NCI-H526 treated with DMSO at 0.1 percent for 48 hours (cell line): ENCODE measurements at places on chromosomes 12 and 14.

DNA sequence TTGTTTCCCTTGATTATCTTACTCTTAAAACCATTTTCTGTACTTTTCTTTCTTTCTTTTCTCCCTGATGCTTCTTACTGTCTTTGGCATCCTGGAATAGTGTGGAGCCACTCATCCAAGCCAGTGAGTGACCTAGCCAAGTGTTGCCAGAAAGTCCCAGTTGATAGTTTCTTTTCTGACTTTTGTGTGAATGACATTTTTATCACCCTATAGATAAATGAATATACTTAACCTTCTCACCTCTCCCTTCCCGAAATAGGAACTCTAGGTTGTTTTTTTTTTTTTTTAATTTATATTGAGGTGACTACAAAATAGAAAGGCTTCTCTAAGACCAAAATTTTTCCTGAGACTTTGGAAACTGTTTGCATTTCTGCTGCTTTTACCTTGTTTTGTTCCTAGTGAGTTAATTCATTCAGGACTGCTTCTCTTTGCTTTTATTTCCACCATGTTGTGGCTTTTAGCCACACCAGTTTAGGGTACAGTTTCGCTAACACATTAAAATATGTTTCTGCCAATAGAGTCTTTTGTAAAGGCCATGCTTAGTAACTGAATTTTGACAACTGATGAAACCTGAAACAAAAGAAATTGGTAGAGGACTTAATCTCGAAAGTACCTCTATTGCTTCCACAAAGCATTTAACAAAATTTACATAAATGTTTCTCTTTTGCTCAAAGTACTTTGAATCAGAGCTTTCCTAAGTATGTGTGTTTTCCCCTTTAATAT, 194.6 kb downstream of the ERC1 start:
- DNase-seq, result no peak

DNA sequence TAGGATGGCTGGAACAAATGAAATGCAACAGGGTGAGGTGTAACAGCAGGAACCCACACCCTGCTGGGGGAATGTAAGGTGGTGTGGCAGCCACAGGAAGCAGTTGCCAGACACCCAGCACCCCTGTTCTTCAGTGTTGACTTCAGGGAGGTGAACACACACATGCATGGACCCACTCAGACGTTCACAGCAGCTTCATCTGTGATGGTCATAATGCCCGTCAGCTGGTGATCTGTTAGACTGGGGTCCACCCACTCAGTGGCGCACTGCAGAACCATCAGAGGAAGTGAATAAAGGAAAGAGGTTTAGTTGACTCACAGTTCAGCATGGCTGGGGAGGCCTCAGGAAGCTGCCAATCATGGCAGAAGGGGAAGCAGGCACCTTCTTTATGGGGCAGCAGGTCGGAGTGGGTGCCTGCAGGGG, 22.7 kb upstream of the TEX22 start:
- no peak for DNase-seq

DNA sequence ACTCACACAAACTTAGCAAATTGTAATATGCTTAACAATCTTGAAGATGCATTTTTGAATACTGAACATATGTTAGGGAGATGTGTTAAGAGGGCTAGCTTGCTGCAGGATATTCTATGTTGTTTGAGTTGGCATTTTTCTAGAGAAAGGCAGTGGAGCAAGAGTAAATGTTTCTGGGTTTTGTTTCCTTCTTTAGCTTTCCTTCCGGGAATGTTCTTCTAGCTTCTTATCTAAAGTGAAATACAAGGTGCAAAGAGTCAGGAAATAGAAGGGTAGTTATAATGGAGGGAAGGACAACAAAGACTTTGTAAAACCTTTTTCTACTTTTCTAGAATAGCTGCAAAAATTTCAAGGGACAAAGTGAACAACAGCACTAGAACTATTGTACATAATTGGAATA, 77.6 kb upstream of the KCNH3 start:
- no peak for DNase-seq

DNA sequence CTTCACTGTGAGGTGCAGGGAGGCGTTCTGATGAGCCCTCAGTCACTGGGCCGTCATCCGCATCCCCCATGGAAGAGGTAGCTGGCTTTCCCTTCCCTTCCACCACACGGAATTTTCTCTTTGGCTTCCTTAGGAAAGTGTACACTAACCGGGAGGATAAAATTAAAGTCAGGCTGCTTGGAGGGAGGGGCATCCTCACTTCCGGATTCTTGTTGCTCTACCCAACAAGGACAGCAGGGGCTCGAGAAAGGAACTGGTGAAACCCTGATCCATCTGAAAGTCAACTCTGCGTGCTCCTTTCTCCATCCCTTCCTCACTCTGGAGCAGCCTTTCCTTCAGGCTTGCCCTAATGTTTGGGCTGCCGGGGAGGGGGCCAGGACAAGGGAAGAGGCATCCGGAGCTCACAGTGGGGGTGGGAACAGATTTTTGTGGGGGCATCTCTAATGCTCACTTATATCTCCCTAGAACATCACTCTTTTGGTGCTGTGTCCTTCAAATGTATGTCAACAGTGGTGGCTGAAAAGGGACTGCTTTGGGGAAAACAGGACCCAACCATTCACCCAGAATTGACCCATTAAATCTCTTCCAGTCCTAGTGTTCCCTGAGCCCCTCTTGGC, 101.4 kb upstream of the FKBP4 start:
- DNase-seq, result no peak

GRCh38 chr12:124780336-124780735, 83.3 kb downstream of the SCARB1 start:
- DNase-seq, result no peak

- DNase-seq, result peak; percentile 54
These were observed 230.5 kb downstream of the SLC25A21 start for GRCh38 chr14:36941783-36942521.

GRCh38 chr12:5923043-5923605, 21.9 kb downstream of the ANO2 start:
- DNase-seq, result no peak

- DNase-seq, result no peak
These were observed 31.7 kb downstream of the DHRS7 start for GRCh38 chr14:60133487-60133886.

GRCh38 chr14:106605548-106606448, 1079.4 kb downstream of the TMEM121 start:
- DNase-seq, result peak; percentile 67

DNA sequence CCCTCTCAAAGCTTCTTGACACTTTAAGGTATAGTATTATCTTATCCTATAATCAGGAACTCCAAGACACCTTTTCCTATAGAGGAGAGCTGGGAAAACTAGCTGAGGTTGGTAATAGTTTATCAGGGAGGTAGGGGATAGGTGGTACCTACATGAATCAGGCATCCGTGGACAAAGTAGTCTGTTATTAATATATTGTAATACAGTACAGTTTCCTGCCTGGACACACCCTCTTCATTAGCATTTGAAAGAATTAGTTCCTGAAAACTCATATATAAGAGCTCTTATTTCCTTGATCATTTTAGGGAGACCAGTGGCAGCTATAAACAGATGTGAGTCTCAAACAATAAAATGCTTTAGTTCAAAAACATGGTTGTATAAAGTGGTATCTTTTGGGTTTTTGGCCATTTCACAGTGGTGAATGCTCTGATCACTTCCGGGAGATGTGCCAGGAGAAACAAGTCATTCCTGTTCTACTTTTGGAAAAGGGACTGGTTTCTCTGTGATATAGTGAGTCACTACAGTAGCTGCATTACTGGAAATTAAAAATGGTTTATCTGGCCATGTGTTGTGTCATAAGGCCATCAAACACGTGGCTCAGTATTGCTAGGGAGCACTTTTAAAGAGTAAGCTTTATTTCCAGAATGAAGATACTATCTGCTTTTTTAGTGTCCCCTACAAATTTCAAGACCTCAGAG, 98.1 kb downstream of the KLRB1 start:
- DNase-seq, result no peak

- no peak for DNase-seq
These were observed 41.5 kb downstream of the SNAPC1 start for GRCh38 chr14:61803755-61804154.

DNA sequence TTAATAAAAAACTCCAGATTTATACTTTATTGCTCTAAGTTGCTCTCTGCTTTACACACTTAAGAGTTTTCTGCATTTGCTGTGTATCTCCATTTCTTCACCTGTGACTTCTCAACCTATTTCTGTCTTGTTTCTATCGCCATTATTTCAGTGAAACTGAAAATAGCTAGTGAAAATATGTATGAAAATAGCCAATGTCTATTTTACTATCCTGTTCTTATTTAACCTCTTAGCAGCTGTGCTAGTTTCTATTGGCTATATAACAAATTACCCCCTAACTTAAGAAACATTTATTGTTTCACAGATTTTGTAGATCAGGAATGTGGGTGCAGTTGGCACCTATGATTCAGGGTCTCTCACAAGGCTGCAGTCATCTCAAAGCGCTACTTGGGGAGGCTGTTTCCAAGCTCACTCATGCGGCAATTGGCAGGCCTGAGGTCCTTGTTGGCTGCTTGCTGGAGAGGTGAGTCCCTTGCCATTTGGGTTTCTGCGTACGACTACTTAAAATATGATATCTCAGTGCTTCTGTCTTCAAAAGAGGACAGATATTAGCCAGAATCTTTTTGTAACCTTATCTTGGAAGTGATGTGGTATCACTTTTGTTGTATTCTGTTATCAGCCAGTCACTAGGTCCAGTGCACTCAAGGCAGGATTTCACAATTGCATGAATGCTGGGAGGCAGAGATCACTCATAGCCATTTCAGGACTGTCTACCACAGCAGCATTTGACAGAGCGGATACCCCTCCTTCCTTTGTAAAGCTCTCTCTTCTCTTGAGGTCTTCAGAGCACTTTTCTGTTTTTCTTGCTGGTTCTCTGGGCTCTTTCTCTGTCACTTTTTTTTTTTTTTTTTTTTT, 7.2 kb downstream of the ERC1 start:
- no peak for DNase-seq

GRCh38 chr14:22427771-22428231, 161.2 kb downstream of the DAD1 start:
- no peak for DNase-seq

DNA sequence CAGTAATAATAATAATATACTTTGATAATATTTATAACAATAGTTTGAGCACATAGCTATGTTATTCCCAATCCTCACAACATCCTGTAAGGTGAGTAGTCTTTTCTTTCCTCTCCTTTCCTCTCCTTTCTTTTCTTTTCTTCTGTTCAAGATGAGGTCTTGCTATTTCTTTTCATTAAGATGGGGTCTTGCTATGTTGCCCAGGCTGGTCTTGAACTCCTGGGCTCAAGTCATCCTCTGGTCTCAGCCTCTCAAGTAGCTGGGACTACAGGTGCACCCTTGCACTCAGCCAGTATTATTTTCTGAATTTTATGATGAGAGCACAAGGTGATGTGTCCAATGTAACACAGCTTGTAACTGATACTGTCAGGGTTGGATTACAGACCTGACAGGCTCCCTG, 134.6 kb downstream of the OTOGL start:
- no peak for DNase-seq

GRCh38 chr14:53796734-53797133, 159.9 kb downstream of the BMP4 start:
- DNase-seq, result no peak

DNA sequence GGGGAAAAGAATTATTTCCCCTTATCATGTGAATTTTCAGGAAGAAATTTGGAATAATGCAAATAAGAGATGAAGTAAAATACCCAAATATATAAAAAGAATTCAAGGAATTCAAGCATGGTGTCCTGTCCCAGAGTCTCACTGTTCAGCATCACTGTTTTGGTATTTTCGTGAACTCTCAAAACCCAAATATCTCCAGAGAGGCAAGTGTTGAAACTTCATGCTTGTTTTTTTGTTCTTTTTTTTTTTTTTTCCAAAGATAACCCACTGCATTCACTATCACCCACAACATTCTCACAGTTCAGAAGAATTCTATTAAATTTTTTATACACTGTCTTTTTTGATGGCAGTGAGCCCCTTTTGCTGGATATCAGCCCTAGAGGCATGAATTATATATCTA, 354.9 kb downstream of the DIO2 start:
- no peak for DNase-seq

DNA sequence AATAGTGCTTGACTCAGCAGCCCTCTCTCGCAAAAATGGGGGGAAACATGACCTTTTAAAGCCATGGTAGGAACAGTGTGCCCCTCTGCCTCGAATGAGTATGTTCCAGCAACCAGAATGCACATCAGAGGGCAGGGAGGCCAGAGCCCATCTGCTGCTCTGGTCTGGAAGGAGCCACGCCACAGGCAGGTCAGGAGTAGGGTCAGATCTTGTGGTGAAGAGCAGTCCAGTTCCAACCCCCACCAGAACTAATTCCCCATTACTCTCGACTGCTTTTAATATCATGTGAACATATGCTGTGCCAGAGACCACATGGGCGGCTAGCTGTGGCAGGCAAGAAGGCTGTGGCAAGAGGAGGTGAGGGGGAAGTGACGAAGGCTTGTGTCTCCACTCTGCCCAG, 34.6 kb upstream of the TMX1 start:
- DNase-seq, result no peak

GRCh38 chr12:92064422-92064821, 81.2 kb downstream of the BTG1 start:
- DNase-seq, result no peak

DNA sequence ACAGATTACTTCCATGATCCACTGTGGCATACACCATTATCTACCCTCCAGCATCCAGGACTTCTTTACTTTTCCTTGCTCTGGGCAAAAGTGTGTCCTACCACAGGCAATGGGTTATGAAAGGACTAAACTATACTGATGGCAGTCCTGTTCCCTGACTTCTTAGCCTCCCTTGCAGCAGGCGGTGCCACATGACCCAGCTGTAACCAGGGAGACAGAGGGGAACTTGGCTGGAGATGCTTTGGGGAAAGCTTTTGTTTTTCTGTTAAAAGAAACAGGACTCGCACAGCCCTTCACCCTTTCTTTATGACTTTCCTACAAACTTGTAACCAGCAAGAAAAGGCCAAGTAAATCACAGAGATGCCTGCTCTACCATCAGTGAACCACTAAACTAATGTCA, 394.4 kb downstream of the PCNX1 start:
- DNase-seq, result no peak

- no peak for DNase-seq
These were observed 145.2 kb upstream of the TMCC3 start for GRCh38 chr12:94795520-94795919.

- DNase-seq, result peak; percentile 69
These were observed 37.0 kb upstream of the TMEM263 start for GRCh38 chr12:106918746-106919145.
